ENCODE measurements at places on chromosomes 6 and 20.

GRCh38 chr20:1402149-1402548 is 9.3 kb upstream of the FKBP1A start:
- no peak for DNase-seq

DNA sequence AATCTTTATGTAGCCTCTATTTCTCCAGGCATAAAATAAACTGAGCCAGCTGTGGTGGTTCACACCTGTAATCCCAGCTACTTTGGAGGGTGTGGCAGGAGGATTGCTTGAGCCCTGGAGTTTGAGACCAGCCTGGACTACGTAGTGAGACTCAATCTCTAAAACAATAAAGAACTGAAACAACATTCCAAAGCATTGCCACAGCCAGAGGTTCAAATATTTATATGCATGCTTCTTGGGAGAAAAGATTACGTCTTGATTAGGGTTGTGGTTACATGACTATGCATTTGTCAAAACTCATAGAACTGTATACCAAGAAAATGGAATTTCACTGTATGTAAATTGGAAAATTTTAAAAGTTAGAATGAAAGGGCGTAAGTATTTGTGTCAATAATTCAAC is 27.7 kb upstream of the PAX1 start:
- no peak for DNase-seq

DNA sequence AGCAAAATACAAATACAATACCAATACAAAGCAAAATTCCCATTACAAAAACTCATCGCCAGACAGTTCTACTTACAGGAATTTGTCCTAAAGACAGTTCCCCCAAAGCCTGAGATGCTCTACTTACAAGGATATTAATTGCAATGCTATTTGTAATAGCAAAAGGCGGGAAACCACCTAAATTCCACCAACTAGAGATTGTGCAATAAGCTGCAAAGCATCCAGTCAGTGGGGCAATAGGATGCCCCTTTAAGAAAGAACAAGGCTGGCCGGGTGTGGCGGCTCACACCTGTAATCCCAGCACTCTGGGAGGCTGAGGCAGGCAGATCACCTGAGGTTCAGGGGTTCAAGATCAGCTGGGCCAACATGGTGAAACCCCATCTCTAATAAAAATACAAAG is 39.1 kb downstream of the FAM209B start:
- DNase-seq = no peak

DNA sequence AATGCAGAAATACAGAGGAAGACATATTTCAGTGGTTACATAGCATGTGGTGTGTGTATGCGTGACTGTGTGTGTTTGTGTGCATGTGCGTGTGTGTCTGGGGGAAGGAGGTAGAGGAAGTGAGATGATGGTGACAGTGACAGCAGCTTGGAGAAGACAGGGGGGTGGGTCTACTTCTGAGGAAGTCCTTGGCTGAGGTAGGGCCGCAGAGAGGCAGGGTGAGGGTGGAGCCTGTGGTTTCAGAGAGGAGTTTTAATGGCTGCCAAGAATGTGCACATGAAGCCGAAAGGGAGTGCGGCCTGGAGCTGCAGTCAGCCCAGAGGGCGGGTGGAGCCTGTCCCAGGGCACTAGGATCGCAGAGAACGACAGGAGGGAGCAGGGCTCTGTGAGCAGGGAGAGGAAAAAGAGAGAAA is 22.7 kb upstream of the RNF24 start:
- DNase-seq = peak; percentile 68

DNA sequence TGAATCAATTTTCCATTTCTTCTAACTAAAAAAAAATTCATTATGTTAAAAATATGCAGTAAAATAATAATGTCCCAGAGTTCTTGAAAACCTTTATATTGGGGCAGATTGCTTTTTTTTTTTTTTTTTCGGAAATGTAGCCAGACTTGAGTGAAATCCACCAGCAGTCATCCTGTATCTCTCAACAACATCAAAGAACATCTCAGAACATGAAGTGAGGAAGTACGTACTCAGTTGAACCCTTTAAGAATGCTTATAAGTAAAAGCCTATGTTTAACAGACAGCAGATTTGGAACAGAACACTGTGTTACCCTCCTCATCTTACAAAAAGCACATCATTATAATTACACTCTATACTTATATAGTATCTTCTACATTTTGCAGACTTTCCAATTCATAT is 51.0 kb upstream of the SUPT3H start:
- DNase-seq = no peak
